Subcutaneous adipose tissue (tissue), 4 donors: ENCODE measurements at places on chromosomes 2 and 18. TPM values are rescaled to one million over a fixed set of nuclear protein-coding genes. Genes with fewer than 3 reads are reported as not detected.

PLEKHH2 gene
- total RNA-seq = 38.2 TPM

CXCR1 gene
- total RNA-seq = not detected

GTF2A1L gene
- total RNA-seq = not detected

ACTR2 gene
- 92.3 TPM for total RNA-seq

MC5R gene
- not detected for total RNA-seq

IL36RN gene
- not detected for total RNA-seq

CROCC2 gene
- not detected for total RNA-seq

PPP1R1C gene
- total RNA-seq = 7.9 TPM

FZD7 gene
- total RNA-seq = 6.6 TPM

TNFRSF11A gene
- total RNA-seq = 7.0 TPM

PID1 gene
- total RNA-seq = 59.9 TPM

PRSS56 gene
- total RNA-seq = not detected

ZNF804A gene
- 0.38 TPM for total RNA-seq

UGT1A6 gene
- total RNA-seq = not detected

METTL5 gene
- 69.5 TPM for total RNA-seq

OR6B2 gene
- total RNA-seq = not detected

TGFBRAP1 gene
- 21.0 TPM for total RNA-seq

C1GALT1C1L gene
- total RNA-seq = 1.1 TPM

SAG gene
- total RNA-seq = not detected

C1QL2 gene
- not detected for total RNA-seq

NMUR1 gene
- total RNA-seq = 0.51 TPM

SALL3 gene
- total RNA-seq = not detected

SLC5A7 gene
- total RNA-seq = not detected

ARHGEF4 gene
- total RNA-seq = 17.9 TPM

MAP3K19 gene
- not detected for total RNA-seq

SP9 gene
- total RNA-seq = not detected

DSG1 gene
- not detected for total RNA-seq

CDCA7 gene
- total RNA-seq = 0.38 TPM

FBXO48 gene
- total RNA-seq = 1.9 TPM

CCDC178 gene
- 6.0 TPM for total RNA-seq

ANKRD53 gene
- 11.9 TPM for total RNA-seq

FABP1 gene
- total RNA-seq = not detected

SERPINB5 gene
- total RNA-seq = not detected

GRHL1 gene
- total RNA-seq = 0.88 TPM

SDC1 gene
- total RNA-seq = 2.4 TPM

FHL2 gene
- total RNA-seq = 35.9 TPM

FHOD3 gene
- total RNA-seq = 1.5 TPM

DGUOK gene
- 50.1 TPM for total RNA-seq

NFATC1 gene
- total RNA-seq = 12.9 TPM

CCDC74A gene
- 6.3 TPM for total RNA-seq

FAM110C gene
- total RNA-seq = 0.82 TPM
